ENCODE measurements at places on chromosomes 2 and 18.

DNA sequence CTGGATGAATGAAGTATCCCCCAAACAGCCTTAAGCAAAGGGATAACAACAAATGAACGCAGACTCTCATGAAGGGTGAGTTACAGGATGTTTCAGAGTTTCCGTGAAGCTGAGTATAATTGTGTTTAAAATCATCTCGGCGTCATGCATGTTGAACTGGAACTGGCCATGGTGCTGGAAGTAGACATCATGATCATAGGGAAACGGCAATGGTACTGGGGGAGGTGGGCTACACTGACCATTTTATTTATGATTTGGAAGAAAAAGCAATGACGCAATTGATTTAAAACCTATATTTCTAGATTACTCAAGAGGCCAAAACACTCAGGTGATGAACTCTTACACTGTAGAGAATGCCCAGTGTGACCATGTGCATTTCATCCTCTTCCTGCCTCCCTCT is 387.9 kb upstream of the MYT1L start:
- no peak for DNase-seq

GRCh38 chr2:154974041-154974440 is 275.5 kb downstream of the KCNJ3 start:
- no peak for DNase-seq

DNA sequence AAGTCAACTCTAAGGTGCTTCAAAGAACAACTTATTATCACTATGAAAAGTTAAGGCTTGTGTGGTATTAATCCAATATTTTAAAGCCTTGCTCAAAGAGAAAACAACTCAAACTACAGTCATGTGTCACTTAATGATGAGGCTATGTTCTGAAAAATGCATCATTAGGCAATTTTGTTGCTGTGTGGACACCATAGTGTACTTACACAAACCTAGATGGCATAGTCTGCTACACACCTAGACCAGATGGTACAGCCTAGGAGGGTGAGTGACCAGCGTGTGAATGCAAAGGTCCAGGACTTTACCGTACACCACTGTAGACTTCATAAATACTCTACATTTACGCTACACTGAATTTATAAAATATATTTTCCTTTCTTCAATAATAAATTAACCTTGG is 3.0 kb downstream of the MBOAT2 start:
- DNase-seq: no peak

DNA sequence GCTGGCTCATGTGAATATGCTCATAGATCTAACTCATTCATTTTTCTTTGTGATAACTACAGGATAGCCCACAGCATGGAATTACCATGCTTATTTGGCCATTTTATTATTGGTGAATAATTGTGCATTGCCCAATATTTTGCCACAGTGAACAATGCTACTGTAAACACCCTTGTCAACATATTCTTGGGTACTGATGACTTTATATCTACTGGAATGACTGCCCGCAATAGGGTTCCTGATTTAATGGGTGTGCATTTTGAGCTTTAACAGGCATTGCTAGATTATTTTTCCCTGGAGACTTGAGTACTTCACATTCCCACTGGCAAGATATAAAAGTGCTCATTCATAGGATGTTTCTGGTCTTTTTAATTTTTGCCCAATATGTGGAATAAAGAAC is 42.7 kb upstream of the EVA1A start:
- no peak for DNase-seq

DNA sequence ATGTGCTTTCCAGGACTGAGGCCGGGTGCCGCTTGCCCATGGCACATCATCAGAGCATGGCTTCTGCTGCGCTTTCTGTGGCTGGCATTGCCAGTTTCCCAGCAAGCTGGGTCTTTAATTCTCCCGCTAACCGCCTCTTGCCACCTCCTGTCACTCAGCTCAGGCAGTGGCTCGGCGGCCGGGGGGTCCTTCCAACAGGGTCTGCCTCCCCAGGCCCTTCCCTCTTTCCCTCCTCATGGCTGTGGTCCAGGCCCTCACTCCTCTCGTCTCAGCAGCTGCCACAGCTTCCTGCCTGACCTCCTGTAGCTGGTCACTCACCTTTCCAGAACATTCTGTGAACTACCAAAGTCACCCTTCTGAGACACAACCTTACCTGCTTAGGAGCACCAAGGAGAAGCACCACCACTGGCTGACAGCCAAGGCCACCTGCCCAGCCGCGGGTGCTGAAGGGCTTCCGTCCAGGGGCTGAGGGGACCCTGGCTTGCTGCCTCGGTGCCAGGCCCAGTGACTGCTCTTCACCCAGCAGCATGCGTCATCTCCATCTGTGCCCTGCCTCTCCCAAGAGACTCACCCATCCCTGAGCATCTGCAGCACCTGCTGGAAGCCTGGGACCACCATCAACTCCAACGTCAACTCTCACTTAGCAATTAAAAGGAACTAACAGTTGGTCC is 22.6 kb downstream of the CHMP1B start:
- no peak for DNase-seq

GRCh38 chr18:3848316-3848715 is 398.3 kb downstream of the TGIF1 start:
- no peak for DNase-seq
